WTC11 (cell line): ENCODE measurements at places on chromosomes 4 and X. TPM values are rescaled to one million over a fixed set of nuclear protein-coding genes. Genes with fewer than 3 reads are reported as not detected.

DNA sequence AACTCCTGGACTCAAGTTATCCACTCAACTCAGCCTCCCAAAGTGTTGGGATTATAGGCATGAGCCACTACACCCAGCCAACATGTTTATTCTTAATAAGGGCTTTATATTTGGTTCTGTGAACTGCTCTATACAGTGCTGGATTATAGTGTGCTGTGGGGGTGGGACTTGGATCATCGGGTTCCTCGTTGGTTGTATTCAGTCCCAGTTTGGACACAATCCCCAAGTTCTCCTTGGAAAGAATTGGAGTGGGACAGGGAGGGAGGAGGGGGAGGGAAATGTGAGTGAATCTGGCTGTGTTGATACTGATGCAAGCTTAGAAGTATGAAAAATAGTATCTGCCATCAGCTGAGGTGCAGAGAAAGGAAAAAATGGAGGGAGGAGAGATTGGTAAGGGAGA lies 121.3 kb downstream of the KIT start:
- no peak for DNase-seq
- no peaks in the 10 kb centered on the region; the same call in 1 of the 2 replicates for H3K27me3 ChIP-seq
- H3K36me3 ChIP-seq: no peaks in the 10 kb centered on the region
- no peak overlapping the region for H3K4me3 ChIP-seq
- no peaks in the 10 kb centered on the region for H3K4me1 ChIP-seq

GRCh38 chr4:71405791-71406190 lies 67.0 kb downstream of the SLC4A4 start:
- no peaks in the 10 kb centered on the region for H3K27me3 ChIP-seq
- DNase-seq: no peak
- H3K4me3 ChIP-seq: no peak overlapping the region
- peaks cover 13% of the 10 kb centered on the region for H3K36me3 ChIP-seq

DNA sequence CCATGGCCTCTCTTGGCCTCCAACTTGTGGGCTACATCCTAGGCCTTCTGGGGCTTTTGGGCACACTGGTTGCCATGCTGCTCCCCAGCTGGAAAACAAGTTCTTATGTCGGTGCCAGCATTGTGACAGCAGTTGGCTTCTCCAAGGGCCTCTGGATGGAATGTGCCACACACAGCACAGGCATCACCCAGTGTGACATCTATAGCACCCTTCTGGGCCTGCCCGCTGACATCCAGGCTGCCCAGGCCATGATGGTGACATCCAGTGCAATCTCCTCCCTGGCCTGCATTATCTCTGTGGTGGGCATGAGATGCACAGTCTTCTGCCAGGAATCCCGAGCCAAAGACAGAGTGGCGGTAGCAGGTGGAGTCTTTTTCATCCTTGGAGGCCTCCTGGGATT lies 8.0 kb downstream of the CLDN2 start:
- no peaks in the 10 kb centered on the region for H3K27me3 ChIP-seq
- H3K27ac ChIP-seq: no peak overlapping the region
- H3K4me1 ChIP-seq: no peaks in the 10 kb centered on the region
- DNase-seq: no peak
- H3K4me3 ChIP-seq: no peak overlapping the region
- no peaks in the 10 kb centered on the region for H3K36me3 ChIP-seq

- H3K4me3 ChIP-seq: no peak overlapping the region
- H3K27me3 ChIP-seq: no peaks in the 10 kb centered on the region
- H3K4me1 ChIP-seq: peaks cover 22% of the 10 kb centered on the region
- no peak overlapping the region for H3K27ac ChIP-seq
- H3K36me3 ChIP-seq: no peaks in the 10 kb centered on the region; the same call in 1 of the 2 replicates
These were observed 188.6 kb downstream of the PRDM5 start for GRCh38 chr4:120733968-120734367.

DNA sequence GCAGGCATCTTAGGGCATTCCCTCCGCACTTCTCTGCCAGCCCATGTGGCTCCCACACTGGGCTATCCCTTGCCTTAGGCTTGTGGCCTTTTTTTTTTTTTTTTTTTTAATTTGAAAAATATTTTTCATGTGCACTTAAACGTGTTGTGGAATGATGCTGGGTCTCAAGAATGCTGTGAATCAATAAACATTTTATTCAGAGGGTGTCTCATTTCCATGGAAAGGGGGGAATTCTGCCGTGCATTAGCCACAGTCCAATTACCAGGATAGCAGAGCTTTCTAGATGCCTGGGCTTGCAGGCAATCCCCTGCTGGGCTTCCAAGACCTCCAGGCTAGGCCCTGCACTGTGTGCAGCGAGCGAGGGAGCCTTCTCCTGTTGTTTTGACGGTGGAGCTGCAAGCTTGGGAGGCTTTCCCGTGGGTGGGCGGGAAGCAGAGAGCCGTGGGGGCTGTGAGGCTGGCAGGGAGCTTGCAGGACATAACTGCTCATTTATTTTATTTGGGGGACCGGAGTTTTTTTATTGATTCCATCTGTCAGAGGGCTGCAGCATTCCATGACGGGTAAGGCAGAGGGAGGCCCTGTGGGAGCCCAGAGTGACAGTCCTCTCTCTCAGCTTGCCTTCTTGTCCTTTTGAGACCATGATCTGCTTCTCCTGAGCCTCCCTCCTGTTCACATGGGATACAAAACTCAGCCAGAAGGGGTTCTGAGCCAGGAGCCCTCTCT lies 2.6 kb upstream of the CPZ start:
- no peaks in the 10 kb centered on the region for H3K36me3 ChIP-seq
- H3K4me3 ChIP-seq: no peak overlapping the region
- peaks cover 34% of the 10 kb centered on the region for H3K4me1 ChIP-seq
- no peak for DNase-seq

DNA sequence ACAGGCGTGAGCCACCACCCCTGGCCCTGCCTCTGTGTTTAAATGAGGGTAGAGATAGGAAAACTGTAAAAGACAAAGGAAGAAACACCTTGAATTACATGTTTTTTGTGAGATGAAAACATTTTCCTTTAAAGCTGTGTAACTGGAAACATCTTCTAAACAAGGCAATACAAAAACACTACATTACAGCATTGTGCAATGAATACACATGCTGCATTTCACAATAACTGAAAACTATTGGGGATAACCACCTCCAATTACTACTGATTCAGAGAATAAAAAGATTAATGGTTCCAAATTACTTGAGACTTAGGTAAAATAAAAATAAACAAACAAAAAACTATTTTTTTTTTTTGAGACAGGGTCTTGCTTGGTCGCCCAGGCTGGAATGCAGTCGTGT lies 7.6 kb upstream of the OGT start:
- DNase-seq: no peak
- 0 out of 2 replicates have a peak, but pooled peaks cover 2% of the 10 kb centered on the region for H3K36me3 ChIP-seq
- no peaks in the 10 kb centered on the region for H3K4me1 ChIP-seq
- H3K4me3 ChIP-seq: no peak overlapping the region
- H3K27ac ChIP-seq: no peak overlapping the region

The SERPINA7 gene
- total RNA-seq: not detected in 3 replicates

The USP17L15 gene
- not detected in 3 replicates for total RNA-seq

The POU3F4 gene
- 3.3 to 3.6 TPM (median 3.6 TPM) in 3 replicates for total RNA-seq

The COL4A6 gene
- total RNA-seq: 12.8 to 15.5 TPM (median 15.2 TPM) in 3 replicates

The NSG1 gene
- total RNA-seq: 20.3 to 24.2 TPM (median 22.3 TPM) in 3 replicates
